ENCODE measurements at places on chromosomes 2 and 18.

DNA sequence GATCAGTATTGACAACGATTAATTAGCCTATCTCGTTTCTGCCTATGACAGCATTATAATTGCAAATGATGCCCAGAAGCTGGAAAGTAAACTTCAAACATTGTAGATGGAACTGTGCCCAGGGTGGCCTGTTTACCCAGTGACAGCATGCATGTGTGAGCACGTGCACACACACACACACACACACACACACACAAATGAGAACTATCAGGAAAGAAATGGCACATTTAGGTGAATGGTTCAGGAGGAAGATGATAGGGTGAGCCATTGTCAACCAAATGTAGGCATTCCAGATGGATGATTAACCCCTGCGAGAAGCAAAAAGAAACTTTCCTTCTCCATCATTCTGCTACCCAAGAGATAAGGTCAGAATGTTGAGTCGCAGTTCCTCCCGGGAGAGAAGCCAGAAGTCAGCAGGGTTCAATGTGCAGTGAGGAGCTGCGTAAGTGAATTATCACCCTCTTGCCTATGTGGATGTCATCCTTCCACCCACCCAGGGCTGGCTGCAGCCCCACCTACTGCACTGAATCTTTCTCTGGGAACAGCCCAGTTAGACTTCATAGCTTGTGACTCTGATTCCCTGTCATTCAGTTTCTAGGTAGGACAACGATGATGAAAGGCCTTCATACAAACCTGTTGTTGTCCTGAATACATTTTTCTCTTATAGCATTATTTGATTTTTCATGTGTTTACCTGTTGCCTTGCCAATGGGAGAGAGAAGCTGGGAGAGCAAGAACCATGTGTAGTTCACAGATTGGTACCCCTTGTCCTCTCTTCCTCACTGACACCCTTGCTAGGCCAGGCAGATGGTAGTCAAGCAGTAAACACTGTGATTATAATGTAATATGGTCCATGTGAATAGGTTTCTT lies 3.5 kb upstream of the APOB start:
- DNase-seq = peak; percentile 10

DNA sequence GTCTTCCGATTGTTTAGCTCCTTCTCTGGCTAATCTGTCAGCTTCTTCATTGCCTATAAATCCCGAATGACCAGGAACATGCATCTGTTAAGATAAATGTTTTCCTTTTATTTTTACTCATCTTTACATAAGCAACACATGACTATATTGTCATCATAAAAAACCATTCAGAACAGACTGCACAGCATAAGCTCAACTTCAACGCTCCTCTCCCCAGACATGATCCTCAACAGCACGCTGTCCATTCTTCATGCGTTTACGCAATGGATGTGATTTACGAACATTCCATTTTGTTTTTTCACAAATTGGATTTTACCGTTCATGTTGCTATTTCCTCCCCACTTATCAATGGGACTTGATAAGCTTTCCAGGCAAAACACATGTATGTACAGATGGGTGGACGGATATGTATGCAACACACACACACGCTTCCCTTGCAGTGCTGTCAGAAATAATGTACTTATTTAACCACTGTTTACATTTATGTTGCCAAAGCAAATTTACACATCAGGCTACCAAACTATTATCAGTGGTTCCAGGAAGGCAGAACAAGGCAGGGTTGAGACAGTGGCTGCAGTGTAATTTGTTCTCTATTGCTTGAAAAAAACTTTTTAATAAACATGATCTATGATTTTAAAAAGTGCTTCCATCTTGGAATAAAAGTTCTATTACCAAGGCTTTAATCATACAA lies 12.2 kb downstream of the RNASEH1 start:
- DNase-seq = no peak

DNA sequence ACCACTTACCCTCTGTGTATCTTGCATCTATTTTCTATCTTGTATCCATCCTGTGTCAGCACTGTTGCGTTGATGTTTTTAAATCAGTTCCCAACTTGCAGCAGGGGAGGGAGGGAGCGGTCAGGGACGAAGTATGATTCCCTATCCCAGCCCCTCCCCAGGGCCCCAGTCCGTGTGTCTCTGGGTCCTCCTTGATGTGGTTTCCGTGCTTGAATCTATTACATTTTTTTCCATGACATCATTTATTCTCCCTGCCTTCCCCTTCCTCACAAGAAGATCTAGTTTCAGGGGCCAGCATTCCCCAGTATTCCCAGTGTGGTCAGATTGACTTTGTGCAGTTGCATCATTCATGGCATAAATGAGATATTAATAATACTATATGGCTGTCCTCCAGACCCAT lies 479.3 kb downstream of the PTPRM start:
- no peak for DNase-seq

GRCh38 chr2:201668402-201668910 lies 25.2 kb upstream of the TMEM237 start:
- no peak for DNase-seq

GRCh38 chr2:175003875-175004729 lies 1.1 kb downstream of the CHN1 start:
- DNase-seq = no peak

DNA sequence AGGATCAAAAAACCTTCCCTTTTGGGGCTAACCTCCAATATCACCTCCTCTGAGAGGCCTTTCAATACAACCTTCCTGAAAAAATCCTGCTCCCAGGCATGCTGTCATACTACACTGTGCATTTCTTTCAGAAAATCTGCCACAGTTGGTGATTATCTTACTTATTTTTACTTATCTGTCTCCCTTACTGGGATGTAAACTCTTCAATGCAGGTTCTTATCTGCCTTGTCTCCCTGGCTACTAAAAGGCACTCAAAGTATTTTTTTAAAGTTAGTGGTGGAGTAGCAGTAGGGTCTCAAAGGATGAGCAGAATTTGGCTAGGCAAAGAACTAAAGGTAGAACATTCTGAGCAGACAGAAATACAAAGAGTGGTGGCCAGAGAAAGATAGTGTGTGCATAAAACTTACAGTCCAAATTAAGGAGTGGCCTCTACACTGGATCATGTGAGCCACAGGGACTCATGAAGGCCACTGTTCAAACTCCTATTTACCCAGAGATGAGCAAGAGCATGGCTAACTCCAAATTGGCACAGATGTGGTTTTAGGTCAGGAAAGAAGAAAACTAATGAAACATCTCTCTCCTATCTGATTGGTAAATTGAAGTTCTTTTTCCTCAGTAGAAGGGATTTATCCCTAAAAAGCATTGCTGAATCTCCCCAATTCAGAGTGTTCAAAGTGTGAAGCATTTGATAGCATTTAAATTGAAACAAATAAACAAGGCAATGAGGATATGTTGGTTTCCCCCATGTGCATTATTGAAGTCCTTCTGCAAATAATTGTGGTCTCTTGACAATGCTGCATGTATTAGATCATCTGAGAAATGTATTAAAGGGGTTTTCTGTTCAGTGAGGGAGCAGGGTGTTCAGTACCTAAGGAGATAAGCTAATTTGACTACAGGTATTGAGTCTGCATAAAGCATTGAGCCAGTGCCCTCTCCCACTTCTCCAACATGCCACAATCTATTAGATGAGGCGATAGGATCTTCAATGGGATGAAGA lies 285.5 kb downstream of the MREG start:
- DNase-seq = no peak

- DNase-seq = no peak
These were observed 223.0 kb downstream of the UBE2E3 start for GRCh38 chr2:181203412-181203811.

- no peak for DNase-seq
These were observed 3.6 kb upstream of the TSPYL6 start for GRCh38 chr2:54259413-54260240.

DNA sequence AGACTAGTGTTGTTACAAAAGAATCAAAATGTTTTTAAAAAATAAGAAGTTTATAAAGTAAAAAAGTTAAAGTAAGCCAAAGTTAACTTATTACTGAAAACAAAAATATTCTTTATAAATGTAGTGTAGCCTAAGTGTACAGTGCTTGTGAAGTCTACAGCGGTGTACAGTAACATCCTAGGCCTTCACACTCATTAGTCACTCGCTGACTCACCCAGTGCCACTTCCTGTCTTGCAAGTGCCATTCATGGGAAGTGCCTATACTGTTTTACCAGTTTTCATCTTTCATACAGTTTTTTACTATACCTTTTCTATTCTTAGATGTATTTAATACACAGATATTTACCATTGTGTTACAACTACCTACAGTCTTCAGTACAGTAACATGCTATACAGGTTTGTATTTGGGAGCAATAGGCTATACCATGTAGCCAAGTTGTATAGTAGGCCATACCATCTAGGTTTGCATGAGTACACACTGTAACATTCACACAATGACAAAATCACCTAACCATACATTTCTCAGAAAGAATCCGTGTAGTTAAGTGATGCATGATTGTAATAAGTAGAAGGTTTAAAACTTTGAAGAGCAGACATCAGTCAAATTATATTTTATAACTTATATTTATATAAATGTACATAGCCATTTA lies 13.4 kb downstream of the SERPINB7 start:
- DNase-seq = no peak

DNA sequence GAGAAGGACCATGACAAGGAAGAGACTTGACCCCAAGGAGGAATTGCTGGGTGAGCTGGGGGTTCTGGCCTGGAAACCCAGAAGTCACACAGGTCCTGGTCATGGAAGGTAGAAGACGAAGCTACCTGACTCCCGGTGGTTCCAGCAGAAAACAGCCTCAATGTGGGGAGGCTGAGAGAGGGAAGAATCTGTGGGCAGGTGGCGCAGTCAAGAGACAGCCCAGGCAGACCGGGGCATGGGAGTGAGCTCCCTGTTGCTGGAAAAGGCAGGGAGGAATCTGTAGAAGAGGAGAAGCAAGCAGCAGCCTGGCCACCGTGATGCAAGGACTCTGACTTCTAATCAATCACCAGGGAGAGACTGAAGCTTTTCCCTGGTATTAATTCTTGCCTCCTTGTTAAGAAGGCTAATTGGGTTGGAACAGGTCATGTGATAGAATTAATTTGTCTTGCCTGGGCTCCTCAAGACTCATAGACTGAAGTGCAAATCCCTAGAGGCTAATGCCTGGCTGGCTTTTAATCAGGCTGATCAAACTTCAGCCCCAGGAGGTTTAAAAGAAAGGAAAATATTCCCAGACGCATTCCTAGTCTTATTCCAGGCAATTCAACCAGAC lies 30.1 kb downstream of the CNGA3 start:
- DNase-seq = no peak

GRCh38 chr2:137946227-137946626 lies 18.0 kb upstream of the HNMT start:
- no peak for DNase-seq

GRCh38 chr18:21759836-21760235 lies 19.2 kb downstream of the MIB1 start:
- DNase-seq = no peak

DNA sequence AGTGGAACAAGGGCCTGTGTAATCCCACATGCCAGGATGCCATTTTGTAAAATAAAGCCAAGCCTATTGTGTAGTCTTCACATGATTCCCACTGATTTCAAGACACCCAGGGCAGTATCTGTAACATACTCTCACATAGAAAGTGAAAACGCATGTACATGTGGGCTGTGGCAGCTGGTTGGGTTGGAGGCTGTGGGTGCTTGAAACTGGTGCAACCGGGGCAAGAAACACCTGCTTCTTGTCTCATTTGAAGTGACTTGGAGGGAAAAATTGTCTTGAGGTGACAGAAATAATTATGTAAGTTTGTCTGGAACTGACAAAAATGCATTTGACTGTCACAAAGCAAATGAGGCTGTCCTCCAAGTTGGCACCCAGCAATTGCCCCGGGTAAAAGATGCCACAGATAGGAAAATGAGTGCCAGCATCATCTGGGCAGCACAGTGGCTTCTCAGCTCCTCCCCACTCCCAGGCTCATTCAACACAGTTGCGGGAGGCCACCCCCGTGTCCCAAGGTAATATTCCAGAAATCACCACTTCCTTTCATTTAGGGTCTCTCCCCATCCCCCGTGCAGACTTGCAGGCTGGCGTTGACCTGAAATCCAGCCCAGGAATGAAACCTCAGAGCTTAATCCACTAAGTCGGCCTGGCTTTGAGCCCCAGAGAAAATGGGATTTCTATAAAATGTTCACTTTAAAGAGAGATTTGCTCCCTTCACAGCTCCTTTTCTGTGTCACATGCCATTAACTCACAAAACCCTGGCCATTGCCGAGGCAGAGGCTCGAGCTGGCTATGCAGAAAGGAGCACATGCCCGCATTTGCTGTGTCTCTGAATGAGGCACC lies 293.9 kb upstream of the PARD3B start:
- DNase-seq = no peak

DNA sequence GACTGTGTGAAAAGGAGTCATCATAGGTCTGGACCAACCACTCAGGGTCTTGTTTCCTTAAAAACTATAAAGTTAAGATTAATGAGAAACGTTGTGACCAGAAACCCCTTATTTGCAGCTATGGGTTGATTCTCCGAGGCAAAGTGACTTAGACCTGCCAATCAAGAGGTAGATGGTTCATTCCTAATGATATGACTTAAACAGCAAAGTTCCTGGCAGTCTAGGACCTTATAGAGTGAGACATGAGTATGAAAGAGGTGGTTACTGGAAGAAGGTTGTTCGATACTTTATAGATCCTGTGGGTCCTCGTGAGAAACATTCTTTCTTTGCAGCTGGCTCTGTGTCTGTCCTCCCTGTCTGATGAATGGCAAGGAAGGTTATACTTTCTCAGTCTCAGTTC lies 8.0 kb downstream of the SFXN5 start:
- no peak for DNase-seq
